ENCODE measurements at places on chromosomes 3 and 15.

DNA sequence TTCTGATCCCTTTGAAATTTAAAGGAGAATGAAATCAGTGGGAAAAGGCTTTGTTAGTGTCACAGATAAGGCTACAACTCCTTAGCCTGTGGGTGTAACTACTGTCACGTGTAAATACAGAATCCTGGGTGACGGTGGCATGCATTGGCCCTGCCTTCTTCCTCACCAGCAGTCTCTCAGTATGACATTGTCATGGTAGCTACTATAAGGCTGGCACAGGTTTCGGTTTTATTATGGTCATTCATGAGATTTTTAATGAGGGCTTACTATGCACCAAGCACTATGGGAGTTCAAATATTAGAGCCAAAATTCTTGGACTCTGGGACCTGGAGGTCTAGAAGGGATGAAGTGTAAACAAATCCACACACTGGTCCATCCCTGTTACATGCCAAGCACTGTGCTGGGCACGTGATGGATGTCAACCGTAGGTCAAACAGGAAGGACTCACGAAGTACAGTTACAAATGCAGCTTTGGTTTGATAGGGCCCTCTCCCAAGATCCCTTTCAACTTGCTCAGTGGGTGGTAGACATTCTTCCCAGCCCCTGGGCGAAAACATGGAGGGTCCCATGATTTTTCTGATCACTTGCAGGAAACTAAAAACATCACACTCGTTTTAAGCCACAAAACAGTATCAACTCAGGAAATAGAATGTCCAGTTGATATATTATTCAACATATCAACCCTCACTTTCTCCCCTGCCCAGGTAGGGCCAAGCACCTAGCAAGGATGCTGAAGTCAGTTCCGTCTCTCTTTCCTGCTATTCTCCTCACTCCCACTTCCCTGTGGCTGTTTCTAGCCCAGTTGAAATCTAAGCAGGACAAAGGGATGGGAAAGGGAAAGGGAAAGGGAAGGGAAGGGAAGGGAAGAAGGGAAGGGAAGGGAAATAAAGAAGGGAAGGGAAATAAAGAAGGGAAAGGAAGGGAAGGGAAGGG lies 25.3 kb downstream of the BFSP2 start:
- no peak for DNase-seq

GRCh38 chr3:169002689-169003088 lies 660.8 kb downstream of the MECOM start:
- DNase-seq: no peak

GRCh38 chr3:52223449-52224408 lies 1.7 kb downstream of the TLR9 start:
- no peak for DNase-seq

- peak; percentile 43 for DNase-seq
Measured at GRCh38 chr15:92034227-92034626, 180.7 kb downstream of the SLCO3A1 start.

- DNase-seq: peak; percentile 27
Measured at GRCh38 chr3:57512166-57512565, 32.0 kb downstream of the DNAH12 start.

All from GM23248 (cell line).